T-cell (primary cell): ENCODE measurements at places on chromosomes 1 and 21.

DNA sequence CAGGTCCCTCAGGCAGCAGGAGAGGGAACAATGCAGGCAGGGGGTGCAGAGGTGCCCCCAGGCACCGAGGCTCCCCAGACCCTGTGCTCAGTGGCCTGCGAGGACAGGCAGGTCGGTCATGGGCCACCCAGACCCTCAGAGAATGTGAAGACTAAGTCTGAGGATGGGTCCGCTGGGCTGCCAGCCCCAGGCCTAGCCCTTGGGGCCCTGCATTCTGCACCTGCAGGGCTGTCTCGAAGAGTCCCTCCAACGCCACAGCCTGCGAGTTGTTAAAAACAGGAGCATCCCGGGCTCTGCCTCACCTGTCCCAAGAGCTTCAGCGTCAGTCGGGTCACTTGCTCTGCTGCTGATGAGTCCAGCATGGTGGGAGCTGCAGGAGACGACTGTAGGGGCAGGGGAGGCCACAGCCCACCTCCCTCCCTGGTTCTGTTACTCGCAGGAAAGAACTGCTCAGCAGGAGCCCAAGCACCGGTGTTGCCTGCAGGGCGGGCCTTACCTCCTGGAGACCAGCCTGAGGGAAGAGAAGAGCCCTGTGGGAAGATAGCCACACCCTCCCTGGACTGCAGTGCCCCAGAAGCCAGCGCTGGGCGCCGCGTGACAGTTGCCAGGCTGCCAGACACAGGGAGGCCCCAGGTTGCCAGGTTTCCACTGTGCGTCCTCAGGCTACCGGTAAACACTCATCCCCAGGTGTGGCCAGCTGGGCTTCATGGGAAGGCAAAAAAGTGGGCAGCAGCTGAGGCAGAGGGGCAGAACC, 5.8 kb downstream of the C21orf58 start:
- H3K4me1 ChIP-seq, result peaks cover 9% of the 10 kb centered on the region
- no peaks in the 10 kb centered on the region for H3K36me3 ChIP-seq
- H3K4me3 ChIP-seq, result no peak overlapping the region
- no peaks in the 10 kb centered on the region for H3K27me3 ChIP-seq
- DNase-seq, result no peak

- peak overlapping the region; percentile 57 for H3K4me3 ChIP-seq
- DNase-seq, result no peak
- H3K4me1 ChIP-seq, result peaks cover 18% of the 10 kb centered on the region
- peaks cover 42% of the 10 kb centered on the region for H3K27me3 ChIP-seq
- no peaks in the 10 kb centered on the region for H3K36me3 ChIP-seq
- H3K27ac ChIP-seq, result no peak overlapping the region
Measured at GRCh38 chr1:228647523-228648444, 87.5 kb upstream of the RHOU start.

DNA sequence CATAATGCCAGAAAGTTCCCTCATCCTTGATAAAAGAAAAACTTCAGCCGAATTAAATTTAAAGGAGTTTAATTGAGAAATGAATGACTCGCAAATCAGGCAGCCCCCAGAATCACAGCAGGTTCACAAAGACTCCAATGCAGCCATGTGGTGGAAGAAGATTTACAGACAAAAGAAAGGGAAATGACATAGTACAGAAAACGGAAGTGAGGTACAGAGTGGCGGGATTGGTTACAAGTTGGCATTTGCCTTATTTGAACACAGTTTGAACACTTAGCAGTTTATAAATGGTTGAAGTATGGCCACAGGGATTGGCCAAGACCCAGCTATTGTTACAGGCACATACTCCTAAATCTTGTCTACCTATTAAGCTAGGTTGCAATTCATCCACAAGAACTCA, 46.6 kb downstream of the HIVEP3 start:
- H3K27me3 ChIP-seq, result no peaks in the 10 kb centered on the region
- H3K4me1 ChIP-seq, result peaks cover 2% of the 10 kb centered on the region
- no peak overlapping the region for H3K27ac ChIP-seq
- H3K36me3 ChIP-seq, result no peaks in the 10 kb centered on the region
- no peak for DNase-seq
- H3K4me3 ChIP-seq, result no peak overlapping the region

DNA sequence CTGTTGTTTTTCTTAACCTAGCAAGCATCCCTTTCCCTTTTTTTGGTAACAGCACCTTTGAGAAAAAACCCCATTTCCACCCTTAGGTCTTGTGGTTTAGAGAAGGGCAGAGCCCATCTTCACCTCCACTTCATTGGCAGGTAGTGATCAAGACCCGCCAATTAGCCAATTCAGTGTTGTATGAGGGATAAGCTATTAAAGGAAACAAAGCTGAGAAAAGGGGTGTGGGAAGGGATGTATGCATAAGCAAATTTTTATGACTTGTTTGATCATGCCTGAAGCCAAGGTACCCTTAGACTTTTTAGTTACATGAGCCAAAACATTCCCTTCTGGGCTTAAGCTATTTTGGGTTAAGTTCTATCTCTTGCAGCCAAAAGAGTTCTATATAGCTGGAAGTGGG, 3.6 kb upstream of the ZNF697 start:
- no peak overlapping the region for H3K27ac ChIP-seq
- H3K4me3 ChIP-seq, result no peak overlapping the region
- H3K27me3 ChIP-seq, result peaks cover 27% of the 10 kb centered on the region
- H3K36me3 ChIP-seq, result no peaks in the 10 kb centered on the region

DNA sequence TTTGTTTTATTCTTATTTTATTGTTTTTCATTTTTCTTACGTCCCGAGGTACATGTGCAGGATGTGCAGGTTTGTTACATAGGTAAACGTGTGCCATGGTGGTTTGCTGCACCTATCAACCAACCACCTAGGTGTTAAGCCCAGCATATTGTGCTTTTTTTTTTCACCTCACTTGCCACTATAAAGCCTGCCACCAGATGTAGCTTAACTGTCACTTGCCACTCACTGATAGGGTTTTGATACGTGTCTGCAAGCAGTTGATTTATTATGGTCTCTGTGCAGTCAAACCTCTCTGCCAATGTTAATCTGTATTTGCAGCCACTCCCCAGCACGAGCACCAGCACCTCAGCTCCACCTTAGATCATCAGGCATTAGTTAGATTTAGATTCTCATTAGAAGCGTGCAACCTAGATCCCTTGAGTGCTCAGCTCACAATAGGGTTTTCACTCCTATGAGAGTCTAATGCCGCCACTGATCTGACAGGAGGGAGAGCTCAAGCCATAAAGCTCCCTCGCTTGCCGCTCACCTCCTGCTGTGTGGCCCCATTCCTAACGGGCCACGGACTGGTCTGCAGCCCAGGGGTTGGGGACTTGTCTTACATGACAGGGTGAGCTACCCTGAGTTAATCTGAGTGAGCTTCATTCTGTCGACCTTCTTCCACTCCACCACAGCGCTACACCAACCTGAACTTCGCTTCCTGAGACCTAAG, 17.9 kb upstream of the ABCG1 start:
- no peak for DNase-seq
- H3K4me3 ChIP-seq, result no peak overlapping the region
- H3K36me3 ChIP-seq, result no peaks in the 10 kb centered on the region
- no peaks in the 10 kb centered on the region for H3K27me3 ChIP-seq
- H3K27ac ChIP-seq, result no peak overlapping the region
- H3K4me1 ChIP-seq, result peaks cover 37% of the 10 kb centered on the region

- peaks cover 14% of the 10 kb centered on the region for H3K4me1 ChIP-seq
- peak overlapping the region; percentile 78 for H3K27ac ChIP-seq
- H3K27me3 ChIP-seq, result no peaks in the 10 kb centered on the region
- peak; percentile 52 for DNase-seq
- no peaks in the 10 kb centered on the region for H3K36me3 ChIP-seq
- H3K4me3 ChIP-seq, result no peak overlapping the region
Measured at GRCh38 chr1:41666981-41667631, 182.6 kb upstream of the EDN2 start.

GRCh38 chr1:9780554-9781110, 43.1 kb downstream of the CLSTN1 start:
- no peak for DNase-seq
- H3K4me3 ChIP-seq, result no peak overlapping the region
- no peaks in the 10 kb centered on the region for H3K27me3 ChIP-seq
- H3K4me1 ChIP-seq, result peaks cover 3% of the 10 kb centered on the region
- no peak overlapping the region for H3K27ac ChIP-seq

DNA sequence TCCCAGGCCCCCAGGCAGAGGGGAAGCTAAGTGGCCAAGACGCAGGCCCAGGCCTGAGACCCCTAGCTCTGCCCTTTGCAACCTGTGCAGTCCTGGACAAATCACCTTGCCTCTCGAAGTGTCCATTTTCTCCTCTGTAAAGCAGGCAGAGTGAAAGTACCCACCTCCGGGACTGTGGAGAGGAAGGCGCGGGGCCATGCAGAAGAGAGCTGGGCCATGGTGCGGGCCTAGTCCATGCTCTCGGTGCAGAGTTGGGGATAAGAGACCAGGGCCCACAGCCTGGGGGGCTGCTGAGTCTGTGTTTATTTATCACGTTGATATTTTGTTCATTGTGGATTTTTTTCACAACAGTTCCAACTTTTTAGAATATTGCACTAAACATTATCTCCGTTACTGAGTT, 160.2 kb upstream of the VAMP3 start:
- H3K27ac ChIP-seq, result no peak overlapping the region
- H3K4me1 ChIP-seq, result no peaks in the 10 kb centered on the region
- DNase-seq, result no peak
- no peaks in the 10 kb centered on the region for H3K36me3 ChIP-seq
- no peak overlapping the region for H3K4me3 ChIP-seq

GRCh38 chr1:155703216-155703615, 14.3 kb downstream of the DAP3 start:
- H3K4me1 ChIP-seq, result peaks cover 3% of the 10 kb centered on the region
- H3K27ac ChIP-seq, result no peak overlapping the region
- no peaks in the 10 kb centered on the region for H3K27me3 ChIP-seq
- no peak for DNase-seq

- H3K27me3 ChIP-seq, result no peaks in the 10 kb centered on the region
- no peaks in the 10 kb centered on the region for H3K4me1 ChIP-seq
- no peaks in the 10 kb centered on the region for H3K36me3 ChIP-seq
- no peak overlapping the region for H3K27ac ChIP-seq
Measured at GRCh38 chr1:150076066-150076465, 8.5 kb downstream of the VPS45 start.

- H3K27me3 ChIP-seq, result no peaks in the 10 kb centered on the region
- no peak overlapping the region for H3K4me3 ChIP-seq
- no peak for DNase-seq
- peaks cover 72% of the 10 kb centered on the region for H3K4me1 ChIP-seq
- no peaks in the 10 kb centered on the region for H3K36me3 ChIP-seq
- no peak overlapping the region for H3K27ac ChIP-seq
Measured at GRCh38 chr1:207462535-207462934, 8.4 kb downstream of the CR2 start.

DNA sequence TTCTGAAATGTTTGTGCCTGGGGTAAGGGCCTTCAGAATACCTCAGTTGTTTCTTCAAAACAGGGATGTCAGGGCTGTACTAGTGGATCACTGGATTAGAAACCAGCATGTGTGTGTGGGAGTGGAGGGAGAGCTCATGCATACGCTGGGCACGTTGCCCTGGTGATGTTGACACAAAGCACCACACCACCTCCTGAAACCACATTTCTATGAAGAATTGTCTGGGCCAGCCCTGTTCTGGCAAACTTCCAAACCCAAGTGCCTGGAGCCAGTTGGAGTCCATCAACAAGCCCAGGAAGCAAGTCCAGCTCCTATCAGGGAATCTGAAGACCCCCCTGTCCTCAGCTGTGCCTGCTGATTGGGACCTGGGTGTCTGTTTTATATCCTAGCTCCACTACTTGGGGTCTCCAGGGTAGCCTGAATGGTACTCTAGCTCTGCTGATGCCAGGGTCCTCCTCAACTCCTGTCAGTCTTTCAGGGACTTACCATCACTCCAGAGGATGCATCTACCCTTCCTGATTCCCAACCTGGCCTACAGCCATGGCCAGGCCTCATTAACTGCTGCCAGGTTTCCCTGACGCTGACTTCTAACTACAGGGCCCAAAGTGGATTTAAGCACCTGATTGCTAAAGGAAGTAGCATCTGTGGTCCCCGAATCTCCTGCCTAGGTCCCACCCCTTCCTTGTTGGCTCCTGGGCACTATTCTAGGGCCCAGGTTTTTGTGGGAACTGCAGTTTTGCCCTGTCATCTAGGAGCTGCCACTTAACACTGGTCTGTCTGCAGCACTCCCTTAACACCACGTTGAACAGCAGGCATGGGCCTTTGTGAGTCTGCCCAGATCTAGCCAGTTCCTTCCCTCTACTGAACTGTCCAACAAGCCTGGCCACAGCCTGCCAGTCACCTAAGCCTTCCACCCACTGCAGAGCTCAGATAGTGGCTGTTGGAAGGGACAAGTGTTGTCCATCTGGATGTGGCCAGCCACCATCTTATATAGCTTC, 45.5 kb downstream of the LPAR3 start:
- H3K36me3 ChIP-seq, result no peaks in the 10 kb centered on the region
- H3K4me1 ChIP-seq, result peaks cover 8% of the 10 kb centered on the region
- no peak overlapping the region for H3K27ac ChIP-seq
- DNase-seq, result no peak

DNA sequence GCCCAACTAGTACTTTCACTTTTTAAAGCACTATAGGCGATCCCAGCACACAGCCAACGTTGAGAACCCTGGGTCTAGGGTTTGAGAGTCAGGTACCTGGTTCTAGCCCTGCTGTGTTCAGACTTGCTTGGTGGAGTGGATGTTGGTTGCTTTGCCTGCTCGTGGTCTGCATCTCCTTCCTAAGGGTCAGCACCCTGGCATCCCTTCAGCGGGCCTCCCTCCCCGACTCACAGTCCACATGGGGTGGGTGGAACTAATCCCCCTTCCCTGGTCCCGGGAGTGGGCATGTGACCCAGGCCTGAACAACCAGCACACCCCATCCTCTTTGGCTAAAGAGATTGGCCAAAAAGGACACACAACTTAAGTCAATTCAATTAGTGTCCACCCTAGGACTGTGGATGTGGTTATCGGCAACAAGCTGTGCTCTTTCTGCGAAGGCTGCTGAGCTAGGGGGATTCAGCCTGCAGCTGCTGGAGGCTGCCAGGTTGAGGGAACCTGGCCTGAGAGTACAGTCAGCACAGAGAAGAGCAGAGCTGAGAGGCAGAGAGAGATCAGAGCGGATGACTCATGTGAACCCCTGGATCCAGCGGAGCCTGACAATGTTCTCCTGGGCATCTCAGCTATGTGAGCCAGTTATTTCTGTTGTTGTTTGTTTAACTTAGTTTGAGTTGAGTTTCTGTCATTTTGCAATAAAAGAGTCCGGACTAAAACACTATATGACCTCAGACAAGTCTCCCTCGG, 138.9 kb downstream of the ACTL8 start:
- H3K4me1 ChIP-seq, result no peaks in the 10 kb centered on the region
- no peaks in the 10 kb centered on the region for H3K36me3 ChIP-seq
- H3K27me3 ChIP-seq, result peaks cover 23% of the 10 kb centered on the region
- no peak overlapping the region for H3K4me3 ChIP-seq
- DNase-seq, result no peak
